Natural killer cell (primary cell): ENCODE measurements at places on chromosomes 5 and 9.

DNA sequence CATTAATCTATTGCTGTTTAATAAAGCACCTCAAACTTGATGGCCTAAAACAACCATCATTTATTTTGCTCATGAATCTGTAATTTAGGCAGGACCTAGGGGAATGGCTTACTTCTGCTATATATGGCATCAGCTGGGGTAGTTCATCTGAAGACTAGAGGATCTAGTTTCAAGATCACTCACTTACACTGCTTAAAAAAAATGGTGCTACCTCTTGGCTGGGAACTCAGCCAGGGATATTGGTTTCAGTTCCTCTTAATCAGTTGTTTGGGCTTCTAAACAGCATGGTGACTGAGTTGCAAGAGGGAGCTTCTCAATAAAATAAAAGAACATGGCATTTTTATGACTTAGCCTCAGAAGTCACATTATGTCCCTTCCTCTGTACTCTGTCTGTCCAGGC is 142.0 kb downstream of the FAM114A2 start:
- H3K27me3 ChIP-seq, result no peaks in the 10 kb centered on the region
- no peak for DNase-seq
- H3K4me1 ChIP-seq, result no peaks in the 10 kb centered on the region
- no peak overlapping the region for H3K27ac ChIP-seq
- no peaks in the 10 kb centered on the region for H3K36me3 ChIP-seq

GRCh38 chr9:133960568-133961129 is 31.5 kb downstream of the VAV2 start:
- peaks cover 59% of the 10 kb centered on the region for H3K4me1 ChIP-seq
- no peak overlapping the region for H3K27ac ChIP-seq
- H3K27me3 ChIP-seq, result no peaks in the 10 kb centered on the region
- no peaks in the 10 kb centered on the region for H3K36me3 ChIP-seq
- DNase-seq, result no peak
- no peak overlapping the region for H3K4me3 ChIP-seq

- no peaks in the 10 kb centered on the region for H3K27me3 ChIP-seq
- H3K4me1 ChIP-seq, result peaks cover 9% of the 10 kb centered on the region
- DNase-seq, result no peak
Measured at GRCh38 chr9:37121881-37122280, 1.5 kb downstream of the ZCCHC7 start.

- H3K4me3 ChIP-seq, result no peak overlapping the region
- no peak for DNase-seq
- H3K27me3 ChIP-seq, result no peaks in the 10 kb centered on the region
- H3K27ac ChIP-seq, result no peak overlapping the region
- no peaks in the 10 kb centered on the region for H3K4me1 ChIP-seq
Measured at GRCh38 chr9:126023962-126024361, 276.8 kb downstream of the PBX3 start.

DNA sequence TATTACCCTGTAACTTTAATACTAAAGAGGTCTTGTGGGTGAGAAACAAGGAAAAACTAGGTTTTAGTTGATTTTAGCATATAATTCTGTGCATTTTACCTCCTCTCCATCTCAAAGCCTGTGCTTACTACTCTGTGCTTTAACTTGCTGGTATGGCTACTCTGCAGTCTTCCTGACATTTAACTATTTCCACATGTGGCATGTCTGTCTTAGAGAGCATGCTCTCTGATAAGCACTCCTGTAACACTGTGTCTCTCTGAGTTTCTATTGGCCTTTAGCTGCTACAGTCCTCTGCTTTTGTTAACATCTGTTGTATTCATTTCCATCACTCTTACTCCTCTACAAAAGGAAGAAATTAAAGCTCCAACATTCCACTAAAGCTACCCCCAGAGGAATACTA is 418.3 kb downstream of the RAB3C start:
- H3K36me3 ChIP-seq, result no peaks in the 10 kb centered on the region
- H3K4me3 ChIP-seq, result no peak overlapping the region
- no peak overlapping the region for H3K27ac ChIP-seq
- no peaks in the 10 kb centered on the region for H3K4me1 ChIP-seq
- no peaks in the 10 kb centered on the region for H3K27me3 ChIP-seq
- DNase-seq, result no peak

GRCh38 chr9:121569266-121569648 is 69.6 kb upstream of the GGTA1 start:
- H3K27ac ChIP-seq, result no peak overlapping the region
- H3K4me1 ChIP-seq, result no peaks in the 10 kb centered on the region
- no peaks in the 10 kb centered on the region for H3K27me3 ChIP-seq

DNA sequence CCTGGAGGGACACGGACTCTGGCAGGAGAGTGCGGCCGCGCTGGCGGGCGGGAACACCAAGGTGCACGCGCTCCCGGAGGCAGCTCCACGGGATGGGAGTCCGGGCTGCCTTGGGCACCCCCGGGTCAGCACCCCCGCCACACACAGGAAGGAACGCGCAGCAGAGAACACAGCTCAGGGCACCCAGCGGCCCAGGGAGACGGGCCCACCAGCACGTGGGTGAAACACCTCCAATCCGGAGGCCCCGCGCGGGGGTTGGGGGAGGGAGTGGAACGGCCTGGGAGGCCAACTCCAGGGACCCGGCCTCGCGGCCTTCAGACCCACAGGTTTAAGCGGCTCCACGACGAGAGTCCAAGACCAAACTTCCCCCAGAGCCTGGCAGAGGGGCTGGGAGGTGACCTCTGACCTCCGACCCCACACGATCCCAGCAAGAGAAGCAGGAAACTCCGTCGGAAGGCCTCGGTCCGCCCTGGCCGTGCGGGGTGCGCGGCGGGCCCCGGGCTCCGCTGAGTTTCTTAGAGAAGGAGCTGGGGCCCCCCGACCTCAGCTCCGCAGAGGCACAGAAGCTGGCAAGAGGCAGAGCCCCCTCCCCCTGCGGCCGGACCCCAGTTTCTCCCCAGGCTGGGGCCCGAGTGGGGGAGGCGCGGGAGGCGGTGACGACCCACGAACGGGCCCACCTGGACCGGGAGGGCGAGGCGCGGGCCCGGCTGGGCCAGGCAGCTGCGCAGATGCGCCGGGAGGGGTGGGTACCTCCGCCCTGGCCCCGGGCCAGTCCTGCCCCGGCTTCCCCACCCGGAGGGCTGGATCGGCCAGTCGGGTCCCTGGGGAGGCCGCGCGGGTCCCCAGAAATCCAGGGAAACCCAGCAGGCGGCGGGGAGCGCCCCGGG is 851 bp downstream of the NACC2 start:
- H3K27me3 ChIP-seq, result no peaks in the 10 kb centered on the region
- peaks cover 51% of the 10 kb centered on the region for H3K4me1 ChIP-seq
- H3K27ac ChIP-seq, result peak overlapping the region; percentile 72
- DNase-seq, result peak; percentile 65

GRCh38 chr5:31121224-31121623 is 72.3 kb upstream of the CDH6 start:
- no peak overlapping the region for H3K27ac ChIP-seq
- no peaks in the 10 kb centered on the region for H3K36me3 ChIP-seq
- H3K4me1 ChIP-seq, result no peaks in the 10 kb centered on the region
- no peaks in the 10 kb centered on the region for H3K27me3 ChIP-seq
- H3K4me3 ChIP-seq, result no peak overlapping the region

DNA sequence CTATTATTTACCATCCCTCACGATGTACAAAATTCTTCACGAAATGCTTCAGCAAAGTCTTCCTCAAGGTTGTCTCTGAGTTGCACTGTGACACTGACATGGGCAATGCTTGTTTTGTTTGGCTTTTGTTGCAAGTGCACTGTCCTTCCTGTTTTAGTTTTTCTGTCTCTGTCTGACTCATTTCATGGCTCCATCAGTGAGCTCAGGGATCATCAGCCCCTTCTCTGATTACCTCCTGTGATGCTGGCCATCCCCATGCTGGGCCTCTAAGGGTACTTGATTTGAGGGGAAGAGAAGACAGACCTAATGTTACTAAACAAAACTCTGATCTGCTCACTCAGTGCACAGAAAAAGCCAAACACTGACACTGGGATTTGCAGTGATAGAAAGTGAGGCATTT is 37.6 kb upstream of the STX17 start:
- DNase-seq, result no peak
- H3K36me3 ChIP-seq, result no peaks in the 10 kb centered on the region
- H3K27ac ChIP-seq, result no peak overlapping the region
- H3K4me1 ChIP-seq, result no peaks in the 10 kb centered on the region
- H3K4me3 ChIP-seq, result no peak overlapping the region

- no peak overlapping the region for H3K4me3 ChIP-seq
- no peaks in the 10 kb centered on the region for H3K36me3 ChIP-seq
- DNase-seq, result no peak
- no peak overlapping the region for H3K27ac ChIP-seq
- H3K27me3 ChIP-seq, result no peaks in the 10 kb centered on the region
Measured at GRCh38 chr9:72274441-72274840, 90.6 kb downstream of the ZFAND5 start.

DNA sequence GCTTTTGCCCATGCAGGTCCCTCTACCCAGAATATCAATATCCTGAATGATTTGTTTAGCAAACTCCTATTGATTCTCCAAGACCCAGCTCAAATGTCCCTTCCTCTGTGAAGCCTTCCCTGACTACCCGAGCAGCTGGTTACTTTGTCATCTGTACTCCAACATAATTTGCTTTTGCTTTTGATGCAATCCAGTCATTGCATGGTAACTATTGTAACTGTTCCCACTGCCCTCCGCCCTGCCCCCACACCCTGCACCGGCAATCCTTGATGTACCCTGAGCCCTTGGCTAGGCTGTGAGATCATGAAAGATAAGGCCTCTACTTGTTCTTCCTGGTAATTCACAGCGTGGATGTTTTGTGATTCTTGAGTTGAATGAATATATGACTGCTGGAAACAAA is 119.9 kb upstream of the BOD1 start:
- H3K4me1 ChIP-seq, result peaks cover 16% of the 10 kb centered on the region
- no peaks in the 10 kb centered on the region for H3K36me3 ChIP-seq
- DNase-seq, result no peak
- no peak overlapping the region for H3K4me3 ChIP-seq

DNA sequence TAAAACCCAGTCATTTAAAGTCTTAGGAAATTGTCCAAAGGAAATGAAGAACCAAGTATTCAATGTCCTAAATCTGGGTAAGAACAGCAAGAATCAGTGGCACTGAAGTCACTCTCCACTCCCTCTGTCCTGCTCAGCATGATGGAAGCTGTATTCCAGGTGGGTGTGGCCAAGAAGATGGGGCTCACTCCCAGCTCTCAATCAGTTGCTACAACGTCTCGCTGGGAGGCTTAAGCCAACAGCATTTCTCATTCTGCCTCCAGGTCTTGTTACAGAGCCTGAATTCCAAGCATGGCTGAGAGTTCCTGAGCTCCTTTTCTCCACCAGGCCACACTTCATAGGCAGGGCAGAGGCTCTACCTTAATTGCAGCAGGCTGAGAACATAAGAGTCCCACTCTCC is 41.2 kb upstream of the TRIO start:
- H3K36me3 ChIP-seq, result no peaks in the 10 kb centered on the region
- H3K27ac ChIP-seq, result no peak overlapping the region
- H3K4me1 ChIP-seq, result no peaks in the 10 kb centered on the region

- no peak overlapping the region for H3K27ac ChIP-seq
- no peaks in the 10 kb centered on the region for H3K27me3 ChIP-seq
- no peaks in the 10 kb centered on the region for H3K4me1 ChIP-seq
- H3K4me3 ChIP-seq, result no peak overlapping the region
Measured at GRCh38 chr5:35134278-35135030, 86.7 kb upstream of the AGXT2 start.

DNA sequence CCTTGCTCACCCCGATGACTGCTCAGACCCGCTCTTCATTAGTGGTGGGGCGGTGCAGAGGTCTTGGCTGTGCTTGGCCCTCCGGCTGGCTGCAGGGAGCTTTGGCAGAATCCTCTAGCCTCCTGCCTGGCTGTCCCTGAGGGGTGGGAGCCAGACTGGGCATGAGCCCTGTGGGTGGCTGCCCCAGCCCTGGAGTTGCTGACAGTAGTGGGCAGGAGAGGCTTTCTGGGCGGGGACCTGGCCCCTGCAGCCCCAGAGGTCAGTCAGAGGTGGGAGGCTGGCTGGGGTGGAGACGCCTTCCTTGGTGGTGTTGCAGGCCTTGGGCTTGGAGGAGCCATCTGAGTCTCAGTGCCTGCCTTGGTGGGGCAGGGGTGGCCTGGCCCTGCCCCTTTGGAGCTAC is 146.0 kb downstream of the RXRA start:
- H3K36me3 ChIP-seq, result no peaks in the 10 kb centered on the region
- DNase-seq, result no peak
- no peak overlapping the region for H3K4me3 ChIP-seq
- H3K27ac ChIP-seq, result no peak overlapping the region

DNA sequence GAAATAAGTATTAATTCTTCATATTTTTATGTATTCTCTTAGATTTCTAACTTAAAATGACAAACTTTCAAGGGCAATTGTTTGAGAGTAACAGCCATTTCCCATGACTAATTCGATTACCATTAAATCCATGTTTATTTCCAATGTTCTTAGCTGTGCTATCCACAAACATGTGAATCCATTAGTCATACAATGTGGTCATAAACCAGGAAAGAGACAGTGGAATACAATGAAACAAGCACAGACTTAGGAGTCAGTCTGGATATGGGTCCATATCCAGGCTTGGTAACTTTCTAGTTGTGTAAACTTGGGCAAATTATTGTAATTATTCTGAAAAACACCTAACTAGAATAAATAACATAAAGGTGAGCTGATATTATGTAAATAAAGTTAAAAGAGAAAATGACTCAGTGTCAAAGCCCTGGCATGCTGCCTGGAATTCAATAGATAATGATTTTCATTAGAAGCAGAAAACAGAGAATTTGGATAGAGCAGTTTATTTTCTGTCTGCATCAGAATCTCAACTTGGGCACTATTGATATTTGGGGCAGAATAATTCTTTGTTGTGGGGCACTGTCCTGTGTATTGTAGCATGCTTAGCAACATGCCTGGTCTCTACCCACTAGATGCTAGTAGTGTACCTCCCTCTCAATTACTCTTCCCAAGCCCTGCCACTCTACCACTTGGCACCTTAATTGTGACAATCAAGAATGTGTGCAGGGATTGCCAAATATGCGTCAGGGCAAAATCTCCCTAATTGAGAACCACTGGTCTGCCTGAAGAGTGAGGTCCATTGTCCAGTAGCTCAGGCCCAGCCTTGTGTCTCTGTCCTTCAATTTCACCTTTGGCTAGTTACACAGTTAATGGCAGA is 44.7 kb upstream of the SLC27A6 start:
- no peaks in the 10 kb centered on the region for H3K27me3 ChIP-seq
- no peak for DNase-seq
- H3K4me3 ChIP-seq, result no peak overlapping the region
- no peaks in the 10 kb centered on the region for H3K36me3 ChIP-seq
- H3K4me1 ChIP-seq, result no peaks in the 10 kb centered on the region

GRCh38 chr9:95796029-95796428 is 79.5 kb upstream of the ERCC6L2 start:
- peaks cover 12% of the 10 kb centered on the region for H3K27me3 ChIP-seq
- H3K4me1 ChIP-seq, result no peaks in the 10 kb centered on the region
- DNase-seq, result no peak
- no peaks in the 10 kb centered on the region for H3K36me3 ChIP-seq
- H3K4me3 ChIP-seq, result no peak overlapping the region
- no peak overlapping the region for H3K27ac ChIP-seq

DNA sequence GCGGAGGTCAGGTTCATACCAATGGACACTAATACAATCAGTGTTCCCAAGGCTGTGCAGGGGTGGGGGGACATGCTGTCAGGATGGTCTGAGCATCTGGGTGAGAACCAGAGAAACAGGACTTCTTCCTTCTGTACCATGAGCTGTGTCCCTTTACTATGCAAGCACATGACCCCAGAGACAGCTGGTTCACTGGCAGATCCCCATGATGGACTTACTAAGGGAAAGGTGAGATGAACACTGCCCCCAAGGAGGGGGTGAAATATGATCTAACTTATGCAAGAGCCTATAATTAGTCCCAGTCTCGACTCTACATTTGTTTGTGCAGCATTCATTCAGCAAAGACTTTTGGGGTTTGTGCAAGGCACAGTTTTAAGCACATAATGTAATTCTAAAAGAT is 91.4 kb downstream of the LIFR start:
- peaks cover 40% of the 10 kb centered on the region for H3K27me3 ChIP-seq
- no peak overlapping the region for H3K27ac ChIP-seq
- no peak overlapping the region for H3K4me3 ChIP-seq
- peaks cover 7% of the 10 kb centered on the region for H3K4me1 ChIP-seq
